NCI-H1092 treated with DMSO at 0.1 percent for 48 hours (cell line): ENCODE measurements at places on chromosomes 16 and 17.

DNA sequence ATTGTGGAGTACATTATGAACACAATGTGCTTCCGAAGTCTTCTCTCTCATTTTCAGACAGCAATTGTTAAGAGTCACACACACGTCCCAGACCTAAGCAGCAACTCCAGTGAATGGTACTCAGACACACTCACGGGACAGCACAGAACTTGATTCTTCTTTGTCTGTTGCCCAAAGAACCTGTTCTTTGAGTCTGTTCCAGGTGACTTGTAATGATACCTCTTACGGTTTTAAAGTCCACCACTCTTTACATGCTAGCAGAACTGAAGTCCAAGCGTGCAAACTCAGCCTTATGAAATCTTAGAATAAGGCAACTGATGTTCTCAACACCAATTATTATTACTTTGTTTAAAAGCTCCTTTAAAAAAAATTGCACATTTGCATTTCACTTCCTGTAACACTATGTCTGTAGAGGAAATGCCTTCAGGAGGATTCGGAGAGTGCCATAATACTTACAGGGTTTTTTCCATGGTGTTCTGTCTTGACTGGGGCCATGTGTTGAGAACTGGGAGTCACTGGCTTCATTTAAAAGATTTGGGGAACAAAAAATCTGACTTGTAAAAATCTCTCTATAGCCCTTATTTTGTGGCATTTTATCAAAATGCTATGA lies 48.1 kb downstream of the MARF1 start:
- no peak for DNase-seq

- no peak for DNase-seq
Measured at GRCh38 chr17:63270610-63271009, 175.5 kb downstream of the CYB561 start.

DNA sequence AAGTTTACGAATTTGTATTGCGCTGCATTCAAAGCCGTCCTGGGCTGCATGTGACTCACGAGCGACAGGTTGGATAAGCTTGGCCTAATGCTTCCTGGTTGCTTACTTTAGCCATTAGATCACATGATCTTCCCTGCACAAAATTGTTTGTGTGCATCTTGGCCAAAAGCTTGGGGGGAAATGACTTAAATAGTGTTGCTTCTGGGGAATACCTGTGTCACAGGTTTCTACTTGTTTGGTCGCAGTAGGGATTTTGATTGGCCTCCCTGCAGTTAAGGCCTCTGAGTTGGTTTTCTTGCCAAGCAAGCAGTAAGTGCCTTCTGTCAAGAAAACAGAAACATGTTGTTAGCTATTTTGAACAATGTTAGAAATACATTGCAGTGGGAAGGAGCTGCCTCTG lies 39.6 kb upstream of the DUSP14 start:
- DNase-seq, result no peak

GRCh38 chr16:85923153-85924021 lies 24.4 kb downstream of the IRF8 start:
- DNase-seq, result no peak

DNA sequence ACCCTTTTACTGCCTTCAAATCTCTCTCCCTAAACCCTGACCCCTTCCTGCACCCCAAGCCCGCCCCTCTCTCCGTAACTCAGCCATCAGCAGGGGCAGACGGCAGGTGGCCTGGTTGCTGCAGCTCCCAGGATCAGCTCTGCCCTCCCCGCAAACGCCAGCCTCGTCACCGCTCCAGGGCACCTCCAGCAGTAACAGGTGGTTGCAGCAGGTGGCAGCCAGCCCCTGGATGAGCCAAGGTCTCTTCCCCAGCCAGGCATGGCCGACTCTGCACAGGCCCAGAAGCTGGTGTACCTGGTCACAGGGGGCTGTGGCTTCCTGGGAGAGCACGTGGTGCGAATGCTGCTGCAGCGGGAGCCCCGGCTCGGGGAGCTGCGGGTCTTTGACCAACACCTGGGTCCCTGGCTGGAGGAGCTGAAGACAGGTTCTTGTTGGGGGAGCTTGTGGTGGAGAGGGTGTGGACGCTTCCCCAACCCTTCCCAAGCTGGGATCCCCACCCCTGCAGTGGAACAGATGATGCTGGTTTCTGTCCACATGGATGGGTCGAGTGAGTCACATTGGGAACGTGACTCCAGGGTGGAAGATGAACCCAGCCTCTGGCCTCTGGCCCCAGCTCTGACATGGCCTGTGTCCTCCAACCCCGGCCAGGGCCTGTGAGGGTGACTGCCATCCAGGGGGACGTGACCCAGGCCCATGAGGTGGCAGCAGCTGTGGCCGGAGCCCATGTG lies 558 bp downstream of the HSD3B7 start:
- DNase-seq, result no peak

GRCh38 chr17:77729587-77729986 lies 228.9 kb upstream of the TNRC6C start:
- no peak for DNase-seq

DNA sequence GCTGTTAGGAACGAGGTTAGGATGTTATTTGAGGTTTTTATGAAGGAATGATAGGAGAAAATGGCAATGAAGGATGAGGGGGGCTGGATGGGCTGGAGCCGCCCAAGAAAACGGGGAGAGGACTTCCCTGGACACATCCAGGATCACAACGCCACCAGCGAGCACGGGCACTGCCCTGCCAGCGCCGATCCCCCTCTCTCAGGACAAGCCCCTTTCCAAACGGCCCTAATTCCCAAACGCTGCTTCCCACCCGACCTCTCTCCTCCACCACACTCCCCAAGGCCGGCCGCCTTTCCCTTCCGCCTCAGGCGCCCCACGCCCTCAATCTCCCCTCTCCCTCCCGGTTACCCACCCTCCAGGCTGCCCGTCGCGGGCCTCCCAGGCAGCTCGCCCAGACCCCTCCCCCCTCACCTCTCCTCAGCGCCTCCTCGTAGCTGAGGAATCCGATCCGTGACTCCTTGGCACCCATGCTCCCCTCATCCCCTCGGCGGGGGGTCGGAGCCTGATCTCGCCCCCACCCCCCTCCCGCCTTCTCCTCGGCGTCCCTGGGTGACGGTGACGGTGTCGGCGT lies 377 bp downstream of the USP32 start:
- DNase-seq, result no peak

DNA sequence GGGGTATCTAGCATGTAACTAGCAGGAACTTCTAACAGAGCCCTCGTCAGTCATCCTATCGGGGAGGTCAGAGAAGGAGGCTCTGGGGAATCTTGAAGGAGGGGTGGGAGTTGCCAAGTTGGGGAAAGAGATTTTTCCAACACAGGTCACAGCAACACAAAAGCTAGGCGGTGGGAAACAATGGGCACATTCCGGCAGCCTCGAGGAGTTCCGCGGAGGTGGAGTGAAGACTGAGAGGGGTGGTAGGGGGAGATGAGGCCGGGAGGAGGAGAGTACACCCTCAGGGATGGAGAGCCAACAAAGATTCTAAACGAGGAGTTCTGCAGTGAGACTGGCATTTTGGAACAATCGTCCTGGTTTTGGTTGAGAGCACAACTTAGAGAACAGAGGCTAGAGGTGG lies 13.5 kb upstream of the CALB2 start:
- no peak for DNase-seq

DNA sequence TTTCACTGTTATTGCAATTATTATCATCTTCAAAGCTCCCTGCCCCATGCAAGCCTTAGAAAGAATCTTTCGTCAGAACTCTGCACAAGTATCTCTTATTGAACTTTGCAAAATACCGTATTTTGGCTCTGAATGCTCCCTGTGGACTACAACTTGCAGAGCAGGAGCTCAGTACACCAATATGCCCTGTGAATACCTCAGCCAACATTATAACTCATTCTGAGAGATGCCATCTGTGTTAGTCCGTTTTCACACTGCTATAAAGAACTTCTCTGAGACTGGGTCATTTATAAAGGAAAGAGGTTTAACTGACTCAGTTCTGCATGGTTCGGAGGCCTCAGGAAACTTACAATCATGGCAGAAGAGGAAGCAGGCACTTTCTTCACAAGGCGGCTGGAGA lies 87.2 kb upstream of the XYLT1 start:
- DNase-seq, result no peak

DNA sequence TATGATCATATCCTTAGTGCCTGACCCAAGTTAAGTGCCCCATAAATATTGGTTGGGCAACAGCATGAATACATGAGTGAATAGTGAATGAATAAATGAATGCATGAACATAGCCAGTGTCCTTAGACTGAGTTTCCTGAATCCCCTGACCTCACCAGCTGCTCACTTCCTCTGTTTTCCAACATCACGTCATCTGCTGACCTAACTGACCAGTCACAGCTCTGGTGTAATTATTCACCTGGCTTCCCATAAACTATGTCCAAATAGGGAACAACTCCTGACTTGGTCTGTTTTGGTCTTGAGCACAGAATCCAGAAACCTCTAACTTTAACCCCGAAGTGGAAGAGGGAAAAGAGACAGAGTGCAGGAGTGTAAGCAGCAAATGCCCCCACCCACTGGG lies 83.4 kb downstream of the ASIC2 start:
- no peak for DNase-seq

GRCh38 chr17:78798695-78799559 lies 16.9 kb upstream of the CYTH1 start:
- no peak for DNase-seq

- no peak for DNase-seq
Measured at GRCh38 chr16:30669026-30669902, 11.0 kb downstream of the FBRS start.

DNA sequence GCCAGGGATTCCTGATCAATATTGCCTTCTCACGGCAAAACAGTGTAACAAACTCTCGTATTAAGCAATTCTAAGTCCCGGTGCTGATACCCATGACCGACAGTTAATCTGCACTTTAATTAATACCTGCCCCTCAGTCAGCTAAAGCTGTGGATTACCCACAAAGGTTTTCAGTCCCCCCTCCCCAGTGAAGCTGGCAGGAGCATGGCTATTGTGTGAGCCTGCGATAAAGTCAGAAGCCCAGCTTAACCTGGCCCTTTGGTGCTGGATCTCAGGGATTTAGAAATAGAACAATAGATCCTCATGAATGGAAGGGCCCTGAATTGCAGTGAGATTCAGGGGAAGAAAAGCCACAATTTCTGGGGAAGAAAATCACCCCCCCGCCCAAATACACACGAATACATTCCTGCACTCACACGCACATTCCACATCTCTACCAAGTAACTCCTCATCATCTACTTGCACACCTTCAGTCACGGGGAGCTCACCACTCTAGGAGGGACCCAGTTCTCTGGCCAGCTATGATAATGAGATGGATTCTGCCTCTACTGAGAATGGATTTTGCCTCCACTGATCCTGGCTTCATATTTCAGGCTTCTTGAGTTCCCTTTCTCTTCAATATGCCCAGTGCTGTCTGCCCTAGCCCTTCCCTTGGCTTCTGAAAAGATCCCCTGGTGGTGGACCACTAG lies 102.6 kb downstream of the WSCD1 start:
- DNase-seq, result no peak

DNA sequence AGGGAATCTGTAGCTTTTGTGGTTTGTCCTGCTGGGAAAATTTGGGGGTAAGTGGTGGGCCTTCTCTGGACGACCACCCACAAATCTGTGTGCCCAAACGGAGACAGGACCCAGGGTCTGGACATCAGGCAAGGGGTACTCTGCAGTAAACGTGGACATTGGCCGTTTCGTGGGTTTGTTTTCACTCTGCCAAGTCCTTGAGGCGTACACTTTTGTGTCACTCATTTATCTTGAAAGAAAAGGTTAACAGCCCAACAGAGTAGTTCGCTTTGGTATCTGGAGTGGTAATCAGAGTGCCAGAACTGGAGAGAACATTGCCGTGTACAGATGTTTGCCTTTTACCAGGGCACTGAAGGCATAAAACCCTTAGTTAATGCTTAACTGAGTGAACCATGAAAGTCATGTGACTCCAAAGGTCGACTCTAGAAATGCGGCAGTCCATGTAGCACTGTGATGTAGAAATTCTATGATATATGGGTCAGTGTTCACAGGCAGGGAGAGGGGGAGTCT lies 15.4 kb downstream of the NAA60 start:
- DNase-seq, result no peak

DNA sequence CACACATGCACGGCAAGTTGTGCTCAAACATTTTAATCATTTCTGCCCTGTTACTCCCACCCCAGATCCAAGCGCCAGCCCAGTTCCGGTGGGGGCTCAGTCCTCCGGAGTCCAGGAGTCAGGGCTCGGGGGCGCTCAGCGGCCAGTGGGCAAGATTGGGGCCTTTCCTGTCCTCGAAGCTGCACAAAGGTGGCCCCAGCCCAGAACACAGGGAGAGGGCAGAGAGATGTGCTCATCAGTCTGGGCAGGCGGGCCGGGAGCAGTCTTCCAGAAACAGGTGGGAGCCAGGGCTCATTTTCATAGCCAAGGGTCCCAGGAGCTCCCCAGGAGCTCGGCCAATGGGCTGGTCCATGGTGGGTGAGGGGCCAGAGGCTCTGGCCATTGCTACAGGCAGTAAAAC lies 4.1 kb downstream of the PRSS8 start:
- no peak for DNase-seq

DNA sequence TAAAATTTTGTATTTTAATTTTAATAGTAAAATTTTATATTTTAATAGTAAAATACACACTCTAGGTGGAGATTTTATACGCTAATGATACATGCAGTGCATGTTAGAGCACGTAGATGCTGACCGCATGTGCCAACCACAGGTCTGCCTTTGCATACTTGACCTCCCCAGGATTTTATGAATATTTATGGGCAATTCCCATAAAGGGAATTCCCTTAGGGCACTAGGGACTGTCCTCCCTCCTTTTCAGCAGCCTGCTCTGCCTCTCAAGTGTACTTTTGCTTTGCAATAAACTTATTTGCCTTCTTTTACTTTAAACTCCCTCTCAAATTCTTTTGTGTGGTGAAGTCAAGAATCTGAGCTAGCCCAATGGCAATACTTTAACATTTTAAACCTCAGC lies 217.7 kb upstream of the CDH8 start:
- DNase-seq, result no peak

DNA sequence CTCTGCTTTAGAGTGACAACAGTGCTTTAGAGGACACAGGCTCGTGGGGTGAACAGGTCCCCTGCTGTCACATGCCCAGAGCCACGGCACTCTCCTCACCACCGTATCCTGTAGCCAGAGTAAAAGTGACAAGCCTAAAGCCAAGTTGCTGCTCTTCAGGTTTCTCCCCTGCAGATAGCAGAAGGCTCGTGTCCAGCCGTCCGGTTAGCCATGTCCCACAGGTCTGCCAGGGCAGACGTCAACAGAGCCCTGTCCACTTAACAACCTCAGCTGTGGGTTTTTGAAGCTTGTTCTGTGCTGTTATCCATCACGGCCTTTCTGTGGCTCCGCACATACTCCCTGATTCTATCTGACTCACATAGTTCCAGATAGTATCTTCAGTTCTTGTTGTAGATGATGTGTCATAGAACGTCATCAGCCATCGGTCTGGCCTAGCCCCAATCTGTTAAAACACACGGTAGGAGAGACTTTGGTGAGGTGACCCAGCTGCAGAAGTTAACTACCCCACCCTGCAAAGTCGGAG lies 100.7 kb downstream of the SOCS1 start:
- no peak for DNase-seq

DNA sequence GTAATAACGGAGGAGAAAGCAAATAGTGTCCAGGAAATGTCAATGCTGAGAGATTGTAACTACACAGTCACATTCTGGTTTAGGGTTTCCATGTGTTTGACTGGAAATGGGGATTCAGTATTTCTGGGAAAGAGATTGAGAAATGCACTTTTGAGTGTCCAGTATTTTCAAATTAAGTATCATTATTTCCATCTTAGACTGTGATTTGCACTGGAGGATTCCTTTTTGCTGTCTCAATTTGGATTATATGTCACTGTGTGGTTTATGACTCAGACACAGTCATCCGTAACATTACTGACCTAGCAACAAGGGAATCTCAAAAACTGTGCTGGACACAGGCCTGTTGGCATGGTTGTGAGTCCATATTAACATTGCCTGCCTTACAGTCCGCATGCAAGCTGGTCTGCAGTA lies 681.4 kb downstream of the CDH11 start:
- DNase-seq, result no peak
